ENCODE measurements at places on chromosomes 12 and 14.

- no peak for DNase-seq
Observed at GRCh38 chr14:97771340-97772045, 974.3 kb downstream of the VRK1 start.

DNA sequence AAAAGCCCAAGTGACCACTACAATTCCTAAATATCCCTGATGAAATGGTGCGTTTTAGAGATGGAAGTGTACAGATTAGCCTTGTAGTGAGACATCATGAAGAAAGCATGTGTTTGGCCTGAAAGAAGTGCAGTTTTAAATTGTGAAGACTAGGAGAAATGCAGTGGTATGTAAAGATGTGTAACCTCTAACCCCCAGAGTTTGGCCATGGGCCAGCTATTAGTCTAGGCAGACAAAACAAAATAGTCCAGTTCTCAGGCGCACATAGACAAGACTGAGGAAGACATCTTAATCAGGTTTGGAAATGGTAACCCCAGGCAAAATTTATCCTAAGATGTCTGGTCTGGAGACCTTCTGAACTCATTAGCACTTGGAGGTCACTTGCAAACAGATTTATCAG, 23.4 kb downstream of the WBP11 start:
- DNase-seq, result no peak

DNA sequence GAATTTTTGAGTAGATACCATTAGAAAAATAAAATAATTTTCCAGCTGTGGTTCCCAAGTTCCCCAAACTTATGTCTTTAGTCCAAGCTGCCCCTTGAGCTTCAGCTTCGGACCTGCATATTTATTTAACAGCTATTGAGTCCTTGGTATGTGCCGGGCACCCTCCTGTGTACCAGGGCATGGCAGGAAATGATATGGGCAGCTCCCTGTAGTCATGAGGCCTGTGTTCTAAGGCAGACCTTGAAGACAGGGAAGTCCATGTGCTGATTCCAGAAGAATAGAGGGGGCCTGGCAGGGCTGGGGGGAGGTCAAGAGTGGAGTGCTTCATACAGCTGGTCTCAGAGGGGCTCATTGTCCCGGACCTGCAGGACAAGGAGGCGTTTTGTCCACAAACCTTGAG, 29.2 kb downstream of the TRAF3 start:
- peak; percentile 9 for DNase-seq

DNA sequence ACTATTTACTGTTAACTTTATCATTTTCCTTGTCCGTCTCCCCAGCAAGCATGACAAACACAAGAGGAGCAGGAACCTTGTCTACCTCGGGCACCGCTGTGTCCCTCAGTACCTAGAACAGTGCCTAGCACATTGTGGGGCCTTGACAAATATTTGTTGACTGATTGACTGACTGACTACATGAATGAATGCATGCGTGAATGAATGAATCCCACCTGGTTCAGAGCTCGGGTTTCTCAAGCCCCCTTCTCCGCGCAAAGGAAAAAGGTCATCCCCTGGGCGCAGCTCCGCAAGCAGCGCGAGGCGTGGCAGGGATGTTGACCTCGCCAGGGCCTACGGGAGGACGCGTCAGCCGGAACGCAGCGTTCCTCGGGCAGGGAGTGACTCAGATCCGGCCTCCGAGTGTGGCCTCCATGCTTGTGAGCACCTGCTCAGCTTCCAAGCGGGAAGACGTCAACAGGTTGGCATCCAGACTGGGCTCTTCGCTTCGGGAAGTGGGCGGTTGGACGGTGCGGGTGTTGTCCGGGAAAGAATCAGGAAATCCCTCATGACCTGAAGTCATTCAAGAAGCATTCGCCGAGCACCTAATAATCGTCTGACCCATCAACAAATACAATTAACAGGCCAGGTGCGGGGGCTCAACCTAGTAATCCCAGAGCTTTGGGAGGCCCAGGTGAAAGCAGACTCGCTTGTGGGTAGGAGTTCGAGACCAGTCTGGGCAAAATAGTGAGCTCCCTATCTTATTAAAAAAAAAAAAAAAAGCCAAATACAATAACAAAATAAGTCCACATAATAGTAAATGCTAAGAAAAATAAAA, 13.9 kb upstream of the UBC start:
- peak; percentile 64 for DNase-seq

GRCh38 chr12:124618291-124618902, 51.0 kb upstream of the NCOR2 start:
- DNase-seq, result no peak

GRCh38 chr14:33805593-33805992, 145.3 kb downstream of the EGLN3 start:
- DNase-seq, result no peak

DNA sequence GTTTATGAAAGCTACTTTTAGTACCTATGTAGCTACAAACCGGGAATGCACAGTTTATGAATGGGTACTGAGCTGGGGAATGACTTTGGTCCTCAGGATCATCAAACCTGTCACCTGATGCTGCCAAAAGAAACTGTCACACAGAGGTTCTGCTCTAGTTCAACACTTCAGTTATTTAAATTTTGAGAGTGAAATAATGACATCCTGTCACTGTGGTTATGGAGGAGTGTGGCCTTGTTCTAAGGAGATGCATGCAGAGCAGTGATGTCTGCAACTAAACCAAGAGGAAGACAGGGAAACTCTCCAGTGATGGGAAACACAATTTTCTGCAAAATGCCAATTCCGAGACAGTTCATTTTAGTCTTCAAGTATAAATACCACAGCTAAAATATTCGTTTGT, 4.8 kb upstream of the AEBP2 start:
- no peak for DNase-seq

GRCh38 chr14:78302841-78303240, 132.7 kb downstream of the NRXN3 start:
- no peak for DNase-seq

GRCh38 chr14:89190765-89191513, 226.1 kb downstream of the FOXN3 start:
- DNase-seq, result no peak

- DNase-seq, result no peak
Observed at GRCh38 chr12:5260086-5260485, 171.8 kb upstream of the NTF3 start.

DNA sequence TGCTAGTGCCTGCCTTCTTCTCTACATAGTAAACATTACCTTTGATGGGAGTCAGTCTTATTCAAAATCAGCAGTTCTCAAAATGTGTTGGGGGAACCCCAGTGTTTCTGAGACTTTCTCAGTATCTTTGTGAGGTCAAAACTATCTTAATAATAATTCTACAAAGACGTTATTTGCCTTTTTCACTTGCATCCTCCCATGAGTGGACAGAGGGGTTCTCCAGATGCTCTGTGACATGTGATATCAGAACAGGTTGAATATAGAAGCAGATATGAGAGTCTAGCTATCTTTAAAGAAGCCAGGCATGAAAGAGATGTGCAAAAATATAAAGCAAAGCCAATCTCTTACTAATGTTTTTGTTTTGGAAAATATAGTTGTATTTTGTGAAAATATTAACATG, 144.7 kb downstream of the KTN1 start:
- no peak for DNase-seq

DNA sequence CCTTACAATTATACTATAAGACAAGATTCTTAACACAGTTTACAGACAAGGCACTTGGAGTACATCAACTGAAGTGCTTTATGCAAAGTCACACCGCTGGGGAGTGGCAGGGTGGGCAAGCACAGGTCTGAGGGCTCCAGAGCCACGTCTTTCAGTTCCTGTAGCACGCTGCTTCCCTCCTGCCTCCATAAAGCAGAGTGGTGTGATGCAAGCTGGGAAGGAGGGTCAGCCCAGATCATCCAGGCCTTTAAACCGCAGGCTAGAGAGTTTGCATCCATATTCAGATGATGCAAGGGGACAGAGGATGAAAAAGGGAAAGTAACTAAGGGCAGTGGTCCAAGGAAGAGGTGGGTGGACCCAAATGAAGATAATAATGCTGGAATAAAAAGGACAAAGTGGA, 132.6 kb downstream of the ITPR2 start:
- DNase-seq, result no peak

GRCh38 chr12:5138845-5139244, 95.2 kb downstream of the KCNA5 start:
- no peak for DNase-seq

- no peak for DNase-seq
Observed at GRCh38 chr12:102638777-102639176, 158.4 kb upstream of the IGF1 start.

Data from tibial artery (tissue), 4 donors.